ENCODE measurements at places on chromosomes 16 and 17.

DNA sequence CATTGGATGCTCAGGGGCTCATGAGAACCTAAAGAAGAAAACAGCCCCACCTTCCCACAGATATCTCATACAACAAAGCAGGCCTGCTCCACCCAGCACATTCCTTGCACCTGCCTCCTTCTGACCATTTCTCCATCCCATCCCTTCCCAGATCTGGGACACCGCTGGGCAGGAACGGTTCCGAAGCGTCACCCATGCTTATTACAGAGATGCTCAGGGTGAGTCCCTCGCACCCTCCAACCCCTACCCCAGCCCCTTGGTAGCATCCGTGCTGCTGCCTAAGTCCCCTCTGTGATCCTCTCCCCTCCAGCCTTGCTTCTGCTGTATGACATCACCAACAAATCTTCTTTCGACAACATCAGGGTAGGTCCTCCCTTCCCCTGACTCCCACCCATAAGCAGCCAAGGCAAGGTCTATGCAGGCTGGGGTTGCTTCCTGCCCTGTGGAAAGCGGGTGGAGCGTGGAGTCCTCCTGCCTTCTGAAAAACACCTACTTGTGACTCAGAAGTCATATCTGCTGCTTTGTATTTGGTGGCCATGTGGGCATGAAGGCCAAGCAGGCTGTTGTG lies 5.4 kb upstream of the NHERF1 start:
- DNase-seq: no peak

DNA sequence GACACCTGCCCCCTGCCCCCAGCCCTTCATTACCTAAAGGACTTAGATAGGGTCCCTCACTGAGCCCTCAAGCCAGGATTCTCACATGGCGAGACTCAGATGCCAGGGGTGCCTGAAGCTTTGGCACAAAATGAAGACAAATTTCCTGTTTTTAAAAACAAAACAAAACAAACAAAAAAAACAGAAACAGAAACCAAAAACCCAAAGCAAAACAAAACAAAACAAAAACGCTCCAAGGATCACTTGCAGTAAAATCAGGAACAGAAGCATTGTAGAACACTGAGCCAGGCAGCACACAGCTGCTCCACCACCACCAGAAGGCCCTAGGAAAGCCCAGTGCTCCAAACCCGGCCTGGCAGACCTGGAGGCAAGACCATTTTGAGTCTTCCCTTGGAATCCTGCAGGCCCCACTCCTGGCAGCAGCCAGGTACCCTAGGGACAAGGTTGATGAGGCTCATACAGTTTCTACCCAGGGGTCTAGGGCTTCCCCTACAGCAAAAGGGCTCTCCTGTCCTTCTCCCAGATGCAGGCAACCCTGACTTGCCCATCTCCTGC lies 20.8 kb downstream of the MYO18A start:
- no peak for DNase-seq

DNA sequence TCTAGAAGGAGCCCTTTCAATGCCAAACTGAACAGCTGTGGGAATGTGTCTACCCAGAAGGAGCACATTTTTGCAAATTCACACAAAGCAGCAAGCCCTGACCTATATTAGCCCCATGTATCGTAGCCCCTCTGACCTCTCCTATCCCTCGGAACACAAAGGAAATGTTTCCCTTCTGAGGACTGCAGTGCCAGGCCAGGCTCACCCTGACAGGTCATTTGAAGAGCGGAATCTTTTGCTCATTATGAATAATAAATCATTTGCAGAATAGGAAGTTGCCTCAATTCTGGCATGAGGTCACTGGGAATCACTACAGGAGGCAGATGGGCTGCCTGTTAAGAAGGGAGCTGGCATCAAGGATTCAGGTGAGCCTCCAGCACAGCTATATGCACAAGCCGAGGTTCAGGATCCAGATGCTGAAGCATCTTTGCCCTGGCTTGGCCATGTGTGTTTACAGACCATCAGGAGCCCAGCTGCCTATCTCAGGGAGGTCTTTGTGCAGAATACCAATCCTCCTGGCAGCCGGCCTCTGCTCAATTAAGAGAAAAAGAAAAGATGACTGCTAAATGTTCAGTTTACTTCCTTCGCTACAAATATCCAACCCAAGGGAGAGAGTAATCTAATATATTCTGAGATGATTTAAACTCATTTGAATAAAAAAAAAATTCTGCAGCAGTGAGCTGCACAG lies 119.4 kb downstream of the USP31 start:
- DNase-seq: no peak

GRCh38 chr16:10086620-10087019 lies 95.6 kb downstream of the GRIN2A start:
- DNase-seq: no peak

DNA sequence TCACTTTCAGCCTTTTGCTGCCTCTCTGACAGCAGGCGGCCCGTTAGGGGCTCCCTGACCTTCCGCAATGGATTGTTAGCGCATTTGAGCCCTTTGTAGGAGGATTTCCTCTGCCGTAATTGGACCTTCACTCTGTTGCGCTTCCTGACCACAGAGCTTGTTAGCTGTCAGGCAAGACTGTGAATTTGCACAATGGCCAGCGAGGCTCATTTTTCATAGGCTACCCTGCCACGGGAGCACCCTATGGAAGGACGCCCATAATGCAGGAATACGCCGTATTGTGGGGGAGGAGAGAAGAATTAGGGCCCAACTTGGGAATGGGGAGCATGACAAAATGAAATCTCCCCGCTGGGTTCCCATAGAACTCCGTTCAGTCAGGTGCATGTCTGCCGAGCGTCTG lies 205.2 kb upstream of the NLRP1 start:
- DNase-seq: no peak
